ENCODE measurements at places on chromosomes 2 and 18.

- peak; percentile 47 for DNase-seq
These were observed 64.3 kb downstream of the NFATC1 start for GRCh38 chr18:79459946-79460480.

DNA sequence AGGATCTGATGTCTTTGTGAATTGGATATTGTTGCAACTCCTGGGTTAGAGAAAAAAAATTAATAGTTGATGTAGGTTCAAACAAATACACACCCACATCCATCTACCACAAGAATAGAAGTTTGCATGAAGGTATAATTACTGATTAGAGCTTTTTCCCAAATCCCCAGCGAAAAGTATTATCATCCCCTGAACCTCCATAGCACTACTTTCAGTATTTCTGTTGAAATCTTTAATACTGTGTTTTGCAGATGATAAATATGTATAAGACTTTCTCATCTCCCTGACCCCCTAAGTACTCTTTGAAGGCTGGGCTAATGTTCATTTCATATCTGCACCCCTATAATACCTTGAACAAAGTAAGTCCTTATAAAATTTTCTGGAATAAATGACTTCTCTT is 6.4 kb downstream of the FN1 start:
- DNase-seq: no peak

- no peak for DNase-seq
These were observed 139.6 kb upstream of the PELI1 start for GRCh38 chr2:64283641-64284361.

- DNase-seq: no peak
These were observed 6.9 kb downstream of the BOK start for GRCh38 chr2:241565411-241565810.

GRCh38 chr18:68847219-68847837 is 49.4 kb downstream of the CCDC102B start:
- peak; percentile 44 for DNase-seq

DNA sequence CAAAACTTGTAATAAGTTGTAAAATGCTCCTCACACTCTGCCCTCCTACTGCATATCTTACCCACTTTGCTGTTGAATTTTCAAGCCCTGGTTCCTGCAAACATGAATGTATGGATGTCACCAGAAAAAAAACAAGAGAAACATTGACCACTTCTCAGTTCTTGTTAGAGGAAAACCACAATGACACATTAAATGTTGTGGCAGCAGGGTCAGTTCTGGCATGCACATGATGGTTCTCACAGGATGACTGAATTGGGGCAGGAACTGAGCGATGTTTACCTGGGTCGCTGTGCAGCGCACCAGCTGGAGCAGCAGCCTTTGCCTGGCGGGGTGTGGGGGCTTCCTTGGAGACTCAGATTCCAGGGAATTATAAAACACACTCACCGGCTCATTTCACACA is 14.0 kb upstream of the PRKCE start:
- DNase-seq: peak; percentile 78

- DNase-seq: peak; percentile 48
These were observed 31.3 kb downstream of the KIAA2012 start for GRCh38 chr2:202104286-202104870.
